Caco-2 (cell line): ENCODE measurements at places on chromosomes 11 and 22.

DNA sequence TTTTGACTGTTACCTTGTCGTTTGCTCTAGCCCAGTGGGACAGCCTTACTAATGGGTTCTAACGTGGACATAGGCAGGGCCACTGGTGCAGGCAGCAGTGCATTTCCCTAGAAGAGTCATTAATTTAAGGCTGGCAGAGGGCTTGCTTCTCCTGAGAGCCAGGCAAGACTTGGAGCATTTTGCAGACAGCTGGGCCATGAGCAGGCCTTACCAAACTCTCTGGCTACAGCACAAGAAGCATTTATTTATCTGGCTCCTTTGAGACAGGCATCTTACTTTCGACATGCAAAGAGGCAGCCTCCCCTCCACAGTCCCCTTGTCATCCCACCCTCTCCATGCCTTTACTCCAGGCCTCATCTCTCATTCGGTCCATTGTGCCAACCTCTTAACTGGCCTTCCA lies 139.9 kb downstream of the CSNK2A3 start:
- H3K4me3 ChIP-seq = no peak overlapping the region
- H3K27me3 ChIP-seq = no peaks in the 10 kb centered on the region; the same call in none of the 2 replicates
- no peaks in the 10 kb centered on the region for H3K4me1 ChIP-seq
- no peak overlapping the region for H3K27ac ChIP-seq
- DNase-seq = no peak

DNA sequence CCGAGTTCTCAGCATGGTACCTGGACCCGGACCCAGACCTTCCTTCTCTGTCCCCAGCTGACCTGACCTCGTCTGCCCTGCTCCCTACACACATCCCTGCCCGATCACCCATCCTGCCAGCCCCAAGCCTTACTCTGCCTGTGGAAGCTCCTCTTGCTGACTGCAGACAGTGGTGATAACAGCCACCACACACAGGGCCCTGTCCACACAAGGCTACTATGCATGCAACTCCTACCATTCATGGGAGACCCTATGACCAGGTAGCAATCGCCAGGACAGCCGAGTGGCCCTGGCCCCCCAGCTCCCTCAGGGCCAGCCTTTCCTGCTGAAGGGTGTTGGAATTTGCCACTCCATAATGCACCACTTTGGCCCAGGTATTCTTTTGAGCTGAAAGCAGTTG lies 233.6 kb downstream of the BRD1 start:
- H3K27me3 ChIP-seq = no peaks in the 10 kb centered on the region; the same call in 1 of the 2 replicates
- no peak overlapping the region for H3K4me3 ChIP-seq
- no peaks in the 10 kb centered on the region for H3K36me3 ChIP-seq
- no peak for DNase-seq
- H3K27ac ChIP-seq = no peak overlapping the region
- H3K4me1 ChIP-seq = no peaks in the 10 kb centered on the region

DNA sequence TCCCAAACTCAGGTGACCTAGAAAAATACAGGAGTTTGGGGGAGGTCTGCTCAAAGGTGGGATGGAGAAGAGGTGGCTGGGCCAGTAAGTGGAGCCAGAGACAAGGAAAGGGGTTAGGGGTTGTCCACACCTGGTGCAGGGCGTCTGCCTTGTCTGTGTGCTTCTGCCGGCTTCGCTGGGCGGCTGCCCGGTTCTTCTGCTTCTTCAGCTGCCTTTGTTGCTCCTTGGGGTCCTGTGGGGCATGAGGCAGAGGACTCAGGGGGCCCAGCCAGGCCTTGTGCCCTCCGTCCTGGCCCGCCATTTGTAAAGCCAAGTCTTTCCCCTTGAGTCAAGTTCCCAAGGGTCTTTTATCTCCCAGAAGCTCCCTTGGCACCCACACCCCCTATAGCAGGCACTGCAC lies 2.5 kb downstream of the BATF2 start:
- no peak for DNase-seq
- H3K27me3 ChIP-seq = no peaks in the 10 kb centered on the region
- no peak overlapping the region for H3K27ac ChIP-seq
- H3K4me1 ChIP-seq = peaks cover 33% of the 10 kb centered on the region
- no peaks in the 10 kb centered on the region for H3K36me3 ChIP-seq

DNA sequence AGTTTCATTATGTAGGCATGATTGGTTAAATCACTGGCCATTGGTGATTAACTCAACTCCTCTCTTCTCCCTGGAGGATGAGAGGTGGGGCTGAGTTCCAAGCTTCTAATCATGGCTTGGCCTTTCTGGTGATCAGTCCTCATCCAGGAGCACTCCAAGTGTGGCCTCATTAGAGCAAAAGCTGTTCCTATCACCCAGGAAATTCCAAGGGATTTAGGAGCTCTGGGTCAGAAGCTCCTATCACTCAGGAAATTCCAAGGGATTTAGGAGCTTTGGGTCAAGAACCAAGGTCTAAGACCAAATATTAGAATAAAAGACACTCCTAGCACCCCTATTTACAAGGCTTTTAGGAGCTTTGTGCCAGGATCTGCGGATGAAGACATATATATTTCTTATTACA lies 168.0 kb upstream of the BDNF start:
- H3K27ac ChIP-seq = peak overlapping the region; percentile 37
- peaks cover 28% of the 10 kb centered on the region for H3K4me1 ChIP-seq
- no peaks in the 10 kb centered on the region for H3K36me3 ChIP-seq

GRCh38 chr11:131762346-131763110 lies 392.1 kb downstream of the NTM start:
- H3K4me3 ChIP-seq = no peak overlapping the region
- H3K27ac ChIP-seq = no peak overlapping the region
- DNase-seq = no peak
- H3K36me3 ChIP-seq = no peaks in the 10 kb centered on the region
- H3K4me1 ChIP-seq = no peaks in the 10 kb centered on the region
- 0 out of 2 replicates have a peak, but pooled peaks cover 1% of the 10 kb centered on the region for H3K27me3 ChIP-seq

DNA sequence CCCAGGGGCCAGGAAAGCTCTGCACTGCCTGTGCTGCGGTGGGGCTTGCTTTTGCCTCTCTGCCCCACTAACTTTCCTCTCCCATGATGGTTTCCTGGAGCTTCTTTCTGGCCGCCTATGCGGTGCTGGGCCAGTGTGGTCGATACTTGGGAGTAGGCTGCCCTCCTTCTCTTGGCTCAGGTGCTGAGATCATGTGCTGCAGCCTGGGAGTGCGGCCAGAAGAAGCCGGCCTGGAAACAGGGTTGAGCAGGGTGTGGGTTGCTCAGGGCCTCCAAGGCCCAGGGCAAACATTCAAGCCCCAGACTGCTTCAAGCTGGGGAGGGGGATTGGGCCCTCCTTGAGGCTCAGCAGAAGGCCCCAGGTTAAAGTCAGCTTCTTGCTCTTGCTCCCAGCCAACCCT lies 125.0 kb downstream of the NTM start:
- DNase-seq = no peak
- H3K4me1 ChIP-seq = no peaks in the 10 kb centered on the region
- no peak overlapping the region for H3K4me3 ChIP-seq
- no peak overlapping the region for H3K27ac ChIP-seq

- no peak for DNase-seq
- no peak overlapping the region for H3K4me3 ChIP-seq
- no peaks in the 10 kb centered on the region for H3K27me3 ChIP-seq
- peaks cover 30% of the 10 kb centered on the region for H3K4me1 ChIP-seq
- H3K36me3 ChIP-seq = peaks cover 11% of the 10 kb centered on the region; the same call in 1 of the 2 replicates
- no peak overlapping the region for H3K27ac ChIP-seq
Observed at GRCh38 chr11:118514103-118514502, 13.2 kb upstream of the TTC36 start.

GRCh38 chr22:39718921-39719475 lies 148.4 kb downstream of the CACNA1I start:
- no peaks in the 10 kb centered on the region for H3K36me3 ChIP-seq
- H3K27me3 ChIP-seq = no peaks in the 10 kb centered on the region
- peaks cover 9% of the 10 kb centered on the region for H3K4me1 ChIP-seq
- H3K4me3 ChIP-seq = no peak overlapping the region
- no peak overlapping the region for H3K27ac ChIP-seq

DNA sequence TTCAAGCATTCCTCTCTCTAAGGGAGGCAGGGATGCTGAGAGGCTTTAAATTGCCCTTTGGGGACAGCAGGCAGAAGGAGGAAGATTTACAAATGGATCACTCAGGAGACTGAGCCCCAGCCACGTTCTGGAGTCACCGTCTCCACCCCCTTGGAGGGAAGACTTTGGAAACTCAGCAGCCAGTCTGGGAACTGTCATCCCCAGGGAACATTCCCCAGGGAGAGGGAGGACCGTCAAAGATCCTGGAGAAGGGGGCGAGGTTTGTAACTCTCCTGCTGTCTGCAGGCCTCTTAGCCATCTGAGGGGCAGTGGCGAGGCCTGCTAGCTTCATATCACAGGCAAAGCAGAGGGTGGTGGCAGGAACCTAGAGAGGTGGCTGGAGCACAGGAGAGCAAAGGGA lies 56.1 kb upstream of the SLC22A12 start:
- H3K27me3 ChIP-seq = no peaks in the 10 kb centered on the region
- peak; percentile 29 for DNase-seq
- H3K4me3 ChIP-seq = no peak overlapping the region
- no peaks in the 10 kb centered on the region for H3K36me3 ChIP-seq
- peaks cover 5% of the 10 kb centered on the region; the same call in 1 of the 2 replicates for H3K4me1 ChIP-seq

- no peaks in the 10 kb centered on the region for H3K27me3 ChIP-seq
- H3K4me3 ChIP-seq = no peak overlapping the region
- H3K36me3 ChIP-seq = no peaks in the 10 kb centered on the region
Observed at GRCh38 chr11:17811352-17811751, 76.8 kb downstream of the KCNC1 start.

DNA sequence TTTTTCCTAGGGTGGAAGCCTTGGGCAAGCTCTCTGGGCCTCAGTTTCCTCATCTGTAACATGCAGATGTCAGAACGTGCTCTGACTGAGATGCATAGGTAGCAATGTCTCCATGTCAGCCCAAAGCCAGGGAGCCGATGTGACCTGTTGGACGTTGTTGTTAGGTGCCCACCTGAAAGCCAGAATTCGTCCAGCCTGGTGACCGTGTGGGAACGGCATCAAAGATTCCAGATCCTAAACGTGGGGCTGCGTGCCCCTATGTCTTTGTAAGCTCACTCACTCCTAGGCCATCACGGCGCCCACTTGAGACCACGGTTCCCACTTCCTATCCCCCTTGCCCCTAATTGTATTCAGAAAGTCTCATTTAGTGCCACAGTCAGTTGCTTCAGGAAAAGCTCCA lies 48.2 kb downstream of the FBLN1 start:
- no peak overlapping the region for H3K27ac ChIP-seq
- no peaks in the 10 kb centered on the region for H3K27me3 ChIP-seq
- DNase-seq = no peak
- H3K4me1 ChIP-seq = peaks cover 4% of the 10 kb centered on the region; the same call in 1 of the 2 replicates
- peaks cover 12% of the 10 kb centered on the region for H3K36me3 ChIP-seq

DNA sequence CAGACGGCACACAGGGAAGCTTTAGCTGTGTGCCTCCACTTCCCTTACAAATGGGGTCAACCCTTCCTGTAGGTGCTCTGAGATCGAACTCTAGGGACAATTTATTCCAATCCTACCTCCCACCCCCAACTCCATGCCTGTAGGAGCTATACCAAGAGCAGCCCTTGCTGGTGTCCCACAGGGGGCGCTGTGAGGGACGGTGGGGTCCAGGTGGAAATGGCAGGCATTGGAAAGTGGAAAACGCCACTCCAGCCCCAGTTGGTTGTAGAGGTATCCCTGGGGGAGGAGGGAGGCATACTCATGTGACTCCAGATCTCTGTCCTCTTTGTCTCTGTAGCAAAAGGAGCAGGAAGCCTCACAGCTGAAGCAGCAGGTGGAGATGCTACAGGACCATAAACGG lies 161.3 kb downstream of the MYO18B start:
- H3K27ac ChIP-seq = no peak overlapping the region
- H3K4me3 ChIP-seq = no peak overlapping the region
- no peaks in the 10 kb centered on the region for H3K36me3 ChIP-seq
- peak; percentile 14 for DNase-seq
- peaks cover 1% of the 10 kb centered on the region; the same call in 1 of the 2 replicates for H3K27me3 ChIP-seq

GRCh38 chr22:35089139-35089538 lies 23.2 kb downstream of the ISX start:
- no peaks in the 10 kb centered on the region for H3K27me3 ChIP-seq
- DNase-seq = no peak
- H3K27ac ChIP-seq = no peak overlapping the region
- H3K4me1 ChIP-seq = no peaks in the 10 kb centered on the region

GRCh38 chr11:106957030-106957482 lies 61.2 kb downstream of the GUCY1A2 start:
- no peaks in the 10 kb centered on the region for H3K4me1 ChIP-seq
- no peak overlapping the region for H3K4me3 ChIP-seq
- H3K27ac ChIP-seq = no peak overlapping the region
- no peaks in the 10 kb centered on the region for H3K27me3 ChIP-seq
- no peaks in the 10 kb centered on the region for H3K36me3 ChIP-seq

DNA sequence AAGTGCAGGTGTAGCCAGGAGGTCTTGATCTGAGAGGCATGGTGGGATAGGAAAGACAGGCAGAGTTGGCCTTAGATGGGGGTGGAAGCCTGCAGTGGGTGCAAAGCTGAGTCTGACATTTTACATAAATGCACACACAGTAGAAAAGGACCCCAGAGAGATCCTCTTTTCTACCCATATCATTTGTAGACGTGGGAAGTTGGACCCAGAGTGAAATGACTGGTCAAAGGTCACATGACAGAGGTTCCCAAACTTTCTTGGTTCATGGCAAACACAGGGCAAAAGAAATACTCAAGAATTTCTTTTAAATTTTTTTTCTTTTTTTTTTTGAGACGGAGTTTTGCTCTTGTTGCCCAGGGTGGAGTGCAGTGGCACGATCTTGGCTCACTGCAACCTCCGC lies 6.2 kb upstream of the FOXRED2 start:
- no peak overlapping the region for H3K4me3 ChIP-seq
- no peak for DNase-seq
- no peak overlapping the region for H3K27ac ChIP-seq
- peaks cover 8% of the 10 kb centered on the region for H3K36me3 ChIP-seq
- no peaks in the 10 kb centered on the region for H3K4me1 ChIP-seq
- H3K27me3 ChIP-seq = no peaks in the 10 kb centered on the region

GRCh38 chr11:75035911-75036565 lies 47.3 kb downstream of the NEU3 start:
- 0 out of 2 replicates have a peak, but pooled peaks cover 9% of the 10 kb centered on the region for H3K4me1 ChIP-seq
- no peak overlapping the region for H3K4me3 ChIP-seq
- H3K27ac ChIP-seq = no peak overlapping the region
- H3K27me3 ChIP-seq = no peaks in the 10 kb centered on the region

- no peaks in the 10 kb centered on the region; the same call in 1 of the 2 replicates for H3K36me3 ChIP-seq
- H3K27me3 ChIP-seq = no peaks in the 10 kb centered on the region
- H3K4me1 ChIP-seq = peaks cover 5% of the 10 kb centered on the region
- DNase-seq = no peak
- no peak overlapping the region for H3K27ac ChIP-seq
- H3K4me3 ChIP-seq = no peak overlapping the region
Observed at GRCh38 chr11:32827276-32827675, 2.5 kb upstream of the PRRG4 start.

GRCh38 chr11:44007481-44008087 lies 40.2 kb upstream of the ACCSL start:
- no peak overlapping the region for H3K27ac ChIP-seq
- H3K36me3 ChIP-seq = no peaks in the 10 kb centered on the region
- no peak for DNase-seq
- no peak overlapping the region for H3K4me3 ChIP-seq
- H3K4me1 ChIP-seq = no peaks in the 10 kb centered on the region
- no peaks in the 10 kb centered on the region for H3K27me3 ChIP-seq

- H3K36me3 ChIP-seq = no peaks in the 10 kb centered on the region
- DNase-seq = no peak
- H3K4me3 ChIP-seq = no peak overlapping the region
- H3K27me3 ChIP-seq = no peaks in the 10 kb centered on the region
- peaks cover 24% of the 10 kb centered on the region for H3K4me1 ChIP-seq
Observed at GRCh38 chr11:87466223-87466622, 428.5 kb downstream of the TMEM135 start.
